GM12892 (cell line): ENCODE measurements at places on chromosomes 5 and 9.

- DNase-seq, result no peak
These were observed 24.4 kb upstream of the VDAC1 start for GRCh38 chr5:134029156-134029555.

- no peak for DNase-seq
These were observed 155.2 kb upstream of the ACOT12 start for GRCh38 chr5:81549123-81549522.

DNA sequence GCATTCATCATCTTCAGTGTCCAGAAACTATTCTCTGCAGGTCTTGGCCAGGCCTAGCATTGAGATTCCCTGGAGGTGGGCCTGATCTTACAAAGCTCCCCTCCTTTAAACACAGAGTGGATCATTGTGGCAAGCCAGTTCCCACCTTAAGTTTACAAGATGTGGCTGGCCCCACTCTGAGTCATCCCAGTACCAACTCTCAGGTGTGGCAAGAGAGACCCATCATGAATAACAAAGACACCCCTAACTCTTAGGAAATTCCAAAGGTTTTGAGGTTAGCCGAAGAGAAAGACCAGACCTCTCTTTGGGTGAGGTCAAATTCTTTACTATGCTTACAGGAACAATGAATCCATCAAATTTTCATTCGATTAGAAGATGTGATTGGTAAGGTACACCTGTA lies 78.2 kb downstream of the RFK start:
- DNase-seq, result no peak

GRCh38 chr5:10743526-10743925 lies 17.5 kb downstream of the DAP start:
- DNase-seq, result no peak

DNA sequence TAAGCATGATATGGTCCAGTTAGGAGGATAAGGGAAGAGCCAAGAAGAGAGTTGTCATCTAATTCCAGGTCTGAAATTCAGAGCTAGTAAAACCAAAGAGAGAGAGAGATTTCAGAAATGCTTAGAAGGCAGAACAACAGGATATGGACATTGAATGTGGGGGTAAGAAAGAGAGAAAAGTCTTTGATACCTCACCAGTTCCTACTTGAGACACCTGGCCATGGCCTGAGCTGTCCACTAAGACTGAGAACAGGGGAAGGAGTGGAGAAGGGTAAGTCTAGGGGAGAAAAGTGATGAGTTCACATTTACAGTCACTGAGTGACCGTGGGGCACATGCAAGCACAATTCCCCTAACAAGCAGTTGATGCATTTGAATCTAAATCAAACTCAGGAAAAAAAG lies 35.5 kb downstream of the TIMD4 start:
- no peak for DNase-seq

- DNase-seq, result no peak
These were observed 337.5 kb downstream of the CDH9 start for GRCh38 chr5:26700759-26701384.

GRCh38 chr9:12318732-12319685 lies 374.2 kb upstream of the TYRP1 start:
- no peak for DNase-seq

DNA sequence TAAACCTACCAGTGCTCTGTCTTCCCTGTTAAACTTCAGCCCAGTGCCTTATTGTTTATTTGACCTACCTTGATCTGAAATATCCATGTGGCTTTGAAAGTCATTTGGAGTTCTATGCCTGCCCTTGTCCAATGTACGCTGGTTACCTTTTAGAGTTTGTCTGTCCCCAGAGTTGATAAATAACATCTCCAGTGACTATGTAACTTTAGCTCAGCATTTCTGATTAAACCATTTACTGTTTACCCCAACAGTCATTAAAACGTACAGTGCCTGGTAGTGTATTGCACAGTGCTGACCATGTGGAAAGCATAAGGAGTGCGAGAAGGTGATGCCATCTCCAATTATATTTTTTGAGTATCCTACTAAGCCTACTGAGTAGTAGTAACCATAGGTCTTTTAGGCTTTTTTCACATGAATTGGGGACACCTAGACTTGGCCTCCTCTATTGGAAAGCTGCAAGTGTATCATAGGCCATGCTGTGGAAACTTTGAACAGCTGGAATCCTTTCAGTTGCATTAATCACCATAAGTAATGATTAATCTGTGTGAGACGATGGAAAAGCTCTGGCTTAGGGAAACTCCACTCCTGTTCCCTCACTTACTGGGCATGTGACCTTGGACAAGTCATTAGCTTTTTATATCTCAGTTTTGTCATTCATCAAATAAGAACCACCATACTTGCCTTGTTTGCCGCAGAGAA lies 93.5 kb downstream of the MAST4 start:
- no peak for DNase-seq

GRCh38 chr5:120640778-120641177 lies 176.7 kb downstream of the PRR16 start:
- no peak for DNase-seq

GRCh38 chr5:124948062-124948753 lies 201.8 kb upstream of the ZNF608 start:
- no peak for DNase-seq

DNA sequence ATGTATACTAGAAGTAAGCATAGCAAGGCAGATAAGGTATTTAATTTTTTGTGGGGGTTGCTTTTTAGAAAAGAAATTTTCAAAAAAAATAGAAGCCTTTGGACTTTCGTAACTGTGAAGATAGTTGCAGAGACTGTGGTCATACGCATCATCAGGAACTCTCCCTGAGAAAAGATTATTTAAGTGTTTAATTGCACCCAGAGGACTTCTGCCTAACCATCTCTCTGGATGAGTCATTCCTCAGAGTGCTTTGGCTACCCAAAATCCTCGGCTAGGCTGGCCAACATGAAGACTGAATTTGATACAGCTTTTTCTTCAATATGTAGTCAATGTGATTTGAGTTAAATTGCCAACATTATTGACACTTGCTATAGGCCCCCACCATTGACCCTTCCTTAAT lies 296.4 kb downstream of the TLR4 start:
- no peak for DNase-seq

GRCh38 chr9:129664746-129665388 lies 580 bp upstream of the PRRX2 start:
- no peak for DNase-seq

GRCh38 chr5:109695005-109695926 lies 5.5 kb downstream of the MAN2A1 start:
- no peak for DNase-seq

DNA sequence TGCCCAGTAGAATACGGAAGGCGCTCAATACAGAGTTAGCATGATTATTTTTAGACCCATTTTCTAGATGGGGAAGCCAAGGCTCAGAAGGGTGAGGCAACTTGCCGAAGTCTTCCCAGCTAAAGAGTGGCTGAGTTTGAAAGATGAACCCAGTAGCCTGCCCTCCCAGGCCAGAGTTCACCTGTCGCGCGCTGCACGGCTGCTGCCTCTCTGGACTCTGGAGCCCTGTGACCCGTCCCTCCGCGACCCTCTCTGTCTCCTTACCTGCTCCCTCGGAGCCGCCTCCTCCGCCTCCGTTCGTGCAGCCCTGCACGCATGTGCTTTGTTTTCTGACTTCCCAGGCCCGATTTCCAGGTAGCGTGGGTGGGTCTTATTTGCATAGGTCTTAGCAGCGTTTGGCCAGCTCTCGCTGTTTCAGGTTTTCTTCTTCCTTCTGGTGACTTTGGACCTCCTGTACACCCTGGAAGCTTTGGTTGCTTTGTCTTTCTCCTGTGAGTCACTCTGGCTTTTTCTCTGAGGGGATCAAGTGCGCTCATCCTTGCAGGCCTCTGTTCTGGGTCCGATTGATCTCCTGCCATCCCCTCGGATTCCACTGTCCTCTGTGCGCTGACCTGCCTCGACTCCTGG lies at the start of gene RNF183:
Gene RNF183 (minus strand): TSS at position 585 of the 627 bp plus-strand sequence. CDS start 5,192 bp downstream, outside the sequence.
- no peak for DNase-seq

DNA sequence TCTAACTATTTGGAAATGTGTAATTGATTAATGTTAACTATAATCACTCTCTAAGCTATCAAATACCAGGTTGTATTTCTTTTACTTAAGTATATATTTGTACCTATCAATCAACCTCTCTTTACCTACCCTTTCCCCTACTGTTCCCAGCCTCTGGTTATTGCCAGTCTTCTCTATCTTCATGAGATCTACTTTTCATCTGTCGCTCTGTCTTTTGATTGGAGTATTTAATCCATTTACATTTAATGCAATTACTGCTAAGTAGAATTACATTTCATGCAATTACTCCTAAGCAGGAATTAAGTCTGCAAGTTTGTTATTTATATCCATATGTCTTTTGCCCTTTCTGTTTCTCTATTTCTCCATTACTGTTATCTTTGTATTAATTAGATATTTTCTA lies 148.1 kb downstream of the MAT2B start:
- DNase-seq, result no peak

DNA sequence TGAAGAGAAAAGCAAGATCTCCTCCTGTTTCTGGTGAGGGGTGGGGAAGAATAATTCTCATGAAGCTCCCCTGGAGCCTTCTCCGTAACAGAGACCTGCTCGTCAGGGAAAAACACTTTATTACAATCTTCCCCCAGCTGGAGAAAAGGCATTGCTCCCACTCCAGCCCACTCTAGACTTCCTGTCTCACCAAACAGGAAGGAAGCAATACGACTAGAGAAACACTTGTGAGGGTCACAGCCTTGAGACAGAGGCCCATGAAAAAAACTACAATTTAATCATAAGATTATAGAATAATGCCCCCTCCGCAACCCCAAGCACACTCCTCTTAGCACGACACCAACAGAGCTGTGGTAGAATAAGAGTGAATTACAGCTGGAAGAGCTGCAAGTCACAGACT lies 197.2 kb upstream of the S1PR3 start:
- DNase-seq, result no peak

- DNase-seq, result no peak
These were observed 25.1 kb downstream of the POLK start for GRCh38 chr5:75536694-75537360.

GRCh38 chr5:132498152-132498551 lies 7.6 kb upstream of the IRF1 start:
- no peak for DNase-seq

DNA sequence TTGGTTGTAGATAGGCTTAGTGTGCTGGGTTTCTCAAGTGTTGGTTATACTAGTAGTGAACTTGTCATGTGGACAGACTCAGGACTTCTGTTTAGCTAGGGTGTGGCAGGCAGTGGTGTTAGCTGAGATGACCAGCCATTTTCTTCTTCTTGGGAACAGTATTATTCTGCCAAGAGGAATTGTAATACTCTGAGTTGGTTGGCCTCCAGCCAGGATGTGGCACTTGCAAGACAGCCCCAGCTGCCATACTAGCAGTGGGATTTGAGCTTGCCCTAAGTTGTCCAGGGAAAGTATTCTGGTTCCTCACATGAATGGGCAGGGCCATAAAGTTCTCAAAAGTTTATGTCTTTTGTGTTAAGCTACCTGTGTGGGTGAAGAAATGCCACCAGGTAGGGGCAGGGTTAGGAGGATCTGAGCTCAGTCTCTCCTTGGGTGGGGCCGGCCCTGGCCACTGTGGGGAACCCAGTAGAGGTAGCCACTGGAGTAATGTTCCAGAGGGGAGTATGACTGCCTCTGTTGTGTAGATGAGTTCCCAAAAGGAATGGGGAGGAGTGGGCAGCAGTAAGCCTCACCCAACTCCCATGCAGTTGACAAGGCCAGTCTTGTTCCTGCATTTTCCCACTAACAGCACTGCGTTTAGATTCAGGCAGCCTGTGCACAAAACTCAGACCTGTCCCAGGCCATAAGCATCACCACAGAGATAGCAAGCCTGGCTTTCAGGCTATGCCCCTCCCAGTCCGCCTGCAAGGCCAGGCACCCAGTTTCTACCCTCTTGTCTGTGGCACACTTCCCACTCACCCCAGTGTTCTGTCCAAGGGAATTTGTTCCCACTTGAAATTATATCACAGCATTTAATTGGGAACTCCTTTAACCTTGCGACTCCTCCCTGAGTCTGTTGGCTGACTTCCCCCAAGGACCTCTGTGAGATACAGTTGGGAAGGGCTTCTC lies 250.7 kb downstream of the ANXA1 start:
- DNase-seq, result no peak

DNA sequence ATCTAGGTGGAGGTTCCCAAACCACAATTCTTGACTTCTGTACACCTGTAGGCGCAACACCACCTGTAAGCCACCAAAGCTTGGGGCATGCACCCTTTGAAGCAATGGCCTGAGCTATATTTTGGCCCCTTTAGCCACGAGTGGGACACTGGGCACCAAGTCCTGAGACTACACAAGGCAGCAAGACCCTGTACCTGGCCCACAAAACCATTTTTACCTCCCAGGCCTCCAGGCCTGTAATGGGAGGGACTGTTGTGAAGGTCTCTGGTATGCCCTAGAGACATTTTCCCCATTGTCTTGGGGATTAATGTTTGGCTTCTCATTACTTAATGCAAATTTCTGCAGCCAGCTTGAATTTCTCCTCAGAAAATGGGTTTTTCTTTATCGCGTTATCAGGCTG lies 24.6 kb upstream of the FAM151B start:
- no peak for DNase-seq

GRCh38 chr5:177176175-177176711 lies 42.7 kb downstream of the NSD1 start:
- DNase-seq, result no peak

GRCh38 chr5:169272111-169272510 lies 28.8 kb downstream of the SLIT3 start:
- no peak for DNase-seq

DNA sequence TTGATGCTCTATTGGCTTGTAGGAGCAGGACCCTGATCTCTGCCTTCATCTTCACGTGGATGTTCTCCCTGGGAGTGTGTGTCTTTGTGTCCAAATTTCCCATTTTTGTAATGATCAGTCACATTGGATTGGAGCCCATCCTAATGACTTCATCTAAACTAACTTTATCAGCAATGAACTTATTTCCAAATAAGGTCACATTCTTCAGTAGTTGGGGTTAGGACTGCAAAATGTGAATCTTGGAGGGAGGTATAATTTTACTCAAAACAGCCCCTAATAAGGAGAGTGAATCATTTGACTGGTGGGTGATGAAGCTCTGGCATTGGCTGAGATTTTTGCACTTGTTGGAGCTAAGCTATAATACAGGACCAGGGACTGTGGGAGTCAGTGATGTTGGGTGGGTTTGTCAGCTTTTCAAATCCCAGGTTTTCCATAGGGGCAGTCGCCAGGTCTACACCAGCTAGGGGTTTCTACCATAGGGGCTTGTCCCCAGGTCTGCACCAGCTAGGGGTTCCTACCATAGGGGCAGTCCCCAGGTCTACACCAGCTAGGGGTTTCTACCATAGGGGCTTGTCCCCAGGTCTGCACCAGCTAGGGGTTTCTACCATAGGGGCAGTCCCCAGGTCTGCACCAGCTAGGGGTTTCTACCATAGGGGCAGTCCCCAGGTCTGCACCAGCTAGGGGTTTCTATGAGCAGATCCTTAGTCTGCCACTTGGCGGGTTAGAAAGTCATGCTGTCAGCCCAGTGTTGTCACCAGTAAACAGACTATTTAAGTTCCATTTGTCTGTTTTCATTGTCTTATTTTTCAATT lies 382.6 kb upstream of the DAP start:
- no peak for DNase-seq
